ENCODE measurements at places on chromosomes 12 and 14. TPM values are rescaled to one million over a fixed set of nuclear protein-coding genes. Genes with fewer than 3 reads are reported as not detected.

OR6J1 gene
- total RNA-seq = not detected

FOXM1 gene
- not detected for total RNA-seq

GPR84 gene
- total RNA-seq = not detected

ZC2HC1C gene
- total RNA-seq = not detected

CLIP1 gene
- total RNA-seq = 44.7 TPM

DEGS2 gene
- 1.6 TPM for total RNA-seq

KLRB1 gene
- not detected for total RNA-seq

REP15 gene
- total RNA-seq = not detected

PZP gene
- total RNA-seq = not detected

SOCS2 gene
- total RNA-seq = 95.8 TPM
